ENCODE measurements at places on chromosomes 5 and 9.

- no peak for DNase-seq
These were observed 3.2 kb upstream of the SLIT3 start for GRCh38 chr5:169304175-169304574.

- no peak for DNase-seq
These were observed 38.9 kb upstream of the STX17 start for GRCh38 chr9:99867536-99867935.

- DNase-seq, result no peak
These were observed 20.2 kb upstream of the MTMR12 start for GRCh38 chr5:32332966-32333365.

GRCh38 chr5:135703016-135703550 is 124.3 kb upstream of the CXCL14 start:
- no peak for DNase-seq

- DNase-seq, result no peak
These were observed 585.5 kb downstream of the ISL1 start for GRCh38 chr5:51968756-51969155.

- no peak for DNase-seq
These were observed 61.0 kb upstream of the CAST start for GRCh38 chr5:96601200-96601599.

GRCh38 chr9:15306068-15306756 is 804 bp downstream of the TTC39B start:
- no peak for DNase-seq

GRCh38 chr5:139391570-139392323 is 2.0 kb upstream of the MZB1 start:
- no peak for DNase-seq

- DNase-seq, result no peak
These were observed 73.5 kb upstream of the OTULINL start for GRCh38 chr5:14508046-14508445.

DNA sequence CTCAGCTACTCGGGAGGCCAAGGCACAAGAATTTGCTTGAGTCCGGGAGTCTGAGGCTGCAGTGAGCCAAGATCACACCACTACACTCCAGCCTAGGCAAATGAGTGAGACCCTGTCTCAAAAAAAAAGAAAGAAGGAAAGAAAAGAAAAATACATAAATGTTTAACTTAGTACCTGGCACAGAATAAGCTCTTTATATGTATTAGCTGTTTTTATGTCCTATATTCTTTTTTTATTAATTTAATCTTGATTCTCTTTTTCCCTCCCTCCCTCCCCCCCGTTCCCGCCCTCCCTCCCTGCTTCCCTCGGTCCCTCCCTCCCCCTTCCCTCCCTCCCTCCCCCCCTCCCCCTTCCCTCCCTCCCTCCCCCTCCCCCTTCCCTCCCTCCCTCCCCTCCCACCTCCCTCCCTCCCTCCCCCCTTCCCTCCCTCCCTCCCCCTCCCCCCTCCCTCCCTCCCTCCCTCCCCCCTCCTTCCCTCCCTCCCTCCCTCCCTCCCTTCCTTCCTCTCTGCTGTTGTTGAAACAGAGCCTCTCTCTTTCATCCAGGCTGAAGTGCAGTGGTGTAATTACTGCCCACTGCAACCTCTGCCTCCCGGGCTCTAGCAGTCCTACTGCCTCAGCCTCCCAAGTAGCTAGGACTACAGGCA is 135.8 kb upstream of the GRHPR start:
- DNase-seq, result no peak

- no peak for DNase-seq
These were observed 720 bp downstream of the NADK2 start for GRCh38 chr5:36240779-36241630.

DNA sequence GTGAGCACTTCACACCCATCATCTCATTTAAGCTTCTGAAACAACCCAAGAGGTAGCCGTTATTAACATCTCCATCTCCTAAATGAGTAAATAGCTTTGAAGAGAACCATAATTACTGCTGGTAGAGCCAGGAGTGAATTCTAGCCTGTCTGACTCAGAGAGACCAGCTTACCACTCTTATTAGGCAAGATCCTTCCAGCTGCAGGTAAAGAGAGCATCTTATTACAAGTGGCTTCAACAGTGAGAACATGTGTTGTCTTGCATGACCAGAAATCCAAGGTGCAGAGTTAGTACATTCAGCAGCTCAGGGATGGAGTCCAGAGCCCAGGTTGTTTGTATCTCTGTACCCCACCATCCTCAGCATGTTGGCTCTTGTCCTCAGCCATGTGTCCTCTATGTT is 10.9 kb upstream of the AFAP1L1 start:
- DNase-seq, result no peak

DNA sequence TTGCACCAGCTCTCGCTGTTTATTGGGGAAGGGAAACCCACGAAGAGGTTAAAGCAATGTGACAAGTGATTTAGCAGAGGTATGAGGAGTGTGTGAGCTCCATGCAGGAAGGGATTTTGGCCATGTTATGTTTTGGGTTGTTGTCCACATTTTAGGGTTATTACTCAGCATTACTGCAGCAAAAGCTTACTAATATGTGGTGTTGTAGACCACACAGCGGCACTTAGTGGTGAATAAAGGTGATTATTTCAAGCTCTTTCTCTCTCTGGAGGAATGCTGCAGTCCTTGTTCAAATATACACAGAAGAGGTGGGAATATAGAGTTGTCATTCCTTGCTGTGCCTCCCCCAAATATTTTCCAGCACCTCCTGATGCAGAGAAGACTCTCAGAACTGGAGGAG is 29.7 kb upstream of the AKNA start:
- DNase-seq, result no peak

GRCh38 chr5:138366632-138367382 is 14.3 kb downstream of the KDM3B start:
- no peak for DNase-seq

- DNase-seq, result no peak
These were observed 50.0 kb upstream of the RAI14 start for GRCh38 chr5:34606101-34606500.

GRCh38 chr5:35182910-35183535 is 47.3 kb downstream of the PRLR start:
- DNase-seq, result no peak

GRCh38 chr5:169344629-169345028 is 43.7 kb upstream of the SLIT3 start:
- no peak for DNase-seq

- DNase-seq, result no peak
These were observed 110.2 kb downstream of the NSG2 start for GRCh38 chr5:174155706-174156105.

DNA sequence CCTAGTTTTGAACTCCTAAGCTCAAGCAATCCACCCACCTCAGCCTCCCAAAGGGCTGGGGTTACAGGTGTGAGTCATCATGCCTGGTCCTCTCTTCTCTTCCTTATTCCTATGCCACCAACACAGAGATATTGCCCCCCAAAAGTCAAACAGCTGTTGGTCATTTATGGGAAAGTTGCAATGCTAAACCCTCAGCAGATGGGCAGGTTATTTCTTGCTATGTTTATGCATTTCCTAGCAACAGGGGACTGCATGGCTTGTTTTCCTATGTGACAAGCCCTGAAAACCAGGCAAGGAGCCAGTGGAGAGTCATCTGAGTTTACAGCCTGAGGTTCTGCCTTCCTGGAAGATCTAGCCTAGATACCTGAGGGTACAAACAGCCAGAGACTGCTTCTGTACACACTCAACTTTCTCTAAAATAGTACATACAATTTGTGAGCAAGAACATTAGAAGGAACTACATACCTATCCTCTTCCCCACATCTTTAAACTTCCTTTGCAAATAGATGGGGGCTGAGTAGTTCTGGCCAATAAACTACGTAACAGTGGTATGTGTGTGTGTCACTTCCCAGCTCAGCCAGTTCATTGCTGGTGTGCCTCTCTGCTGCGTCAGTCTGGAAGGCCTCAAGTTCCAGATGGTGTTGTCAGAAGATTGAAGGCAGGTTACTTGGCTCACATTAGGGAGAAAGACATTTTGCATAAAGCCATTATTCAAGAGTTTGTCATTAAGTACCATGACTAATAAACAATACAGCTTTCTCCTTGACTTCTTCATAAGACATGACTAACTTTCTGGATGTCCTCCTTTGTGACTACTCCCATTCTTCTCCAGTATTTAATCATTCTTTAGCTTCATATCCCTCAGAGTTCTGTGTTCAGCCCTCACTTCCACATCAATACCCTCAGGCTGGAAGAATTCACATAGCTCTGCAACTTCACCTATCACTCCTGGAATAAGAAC is 65.3 kb downstream of the CSNK1A1 start:
- no peak for DNase-seq

- no peak for DNase-seq
These were observed 871 bp downstream of the TRIO start for GRCh38 chr5:14143841-14144585.

- no peak for DNase-seq
These were observed 67.9 kb downstream of the PSMB7 start for GRCh38 chr9:124347206-124347967.

GRCh38 chr5:126351153-126351552 is 72.1 kb upstream of the GRAMD2B start:
- no peak for DNase-seq

- DNase-seq, result no peak
These were observed 1002.7 kb upstream of the DMAC1 start for GRCh38 chr9:8802242-8802641.

DNA sequence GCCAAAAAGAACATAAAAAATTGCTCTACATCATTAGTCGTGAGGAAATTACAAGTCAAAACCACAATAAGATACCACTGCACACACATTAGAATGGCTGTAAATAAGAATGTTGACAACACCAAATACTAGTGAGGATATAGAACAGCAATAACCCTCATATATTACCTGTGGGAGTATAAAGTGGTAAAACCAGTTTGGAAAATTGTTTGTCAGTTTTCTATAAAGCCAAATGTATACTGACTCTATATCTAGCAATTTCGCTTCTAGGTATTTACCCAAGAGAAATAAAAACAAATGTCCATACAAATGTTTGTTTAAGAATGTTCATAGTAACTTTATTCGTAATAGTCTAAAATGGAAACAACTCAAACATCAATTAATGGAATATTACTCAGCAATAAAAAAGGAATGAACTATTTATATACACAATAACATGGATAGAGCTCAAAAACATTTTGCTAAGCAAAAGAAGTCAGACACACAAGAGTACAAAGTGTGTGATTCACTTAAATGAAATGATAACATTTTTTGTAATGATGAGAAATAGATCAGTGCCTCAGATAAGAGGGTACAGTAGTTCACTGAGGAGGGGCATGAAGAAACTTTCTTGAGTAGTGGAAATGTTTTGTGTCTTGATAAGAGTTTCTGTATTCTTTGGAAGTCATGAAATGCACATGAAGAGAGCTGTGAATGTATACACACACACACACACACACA is 219.6 kb upstream of the ZNF462 start:
- no peak for DNase-seq

DNA sequence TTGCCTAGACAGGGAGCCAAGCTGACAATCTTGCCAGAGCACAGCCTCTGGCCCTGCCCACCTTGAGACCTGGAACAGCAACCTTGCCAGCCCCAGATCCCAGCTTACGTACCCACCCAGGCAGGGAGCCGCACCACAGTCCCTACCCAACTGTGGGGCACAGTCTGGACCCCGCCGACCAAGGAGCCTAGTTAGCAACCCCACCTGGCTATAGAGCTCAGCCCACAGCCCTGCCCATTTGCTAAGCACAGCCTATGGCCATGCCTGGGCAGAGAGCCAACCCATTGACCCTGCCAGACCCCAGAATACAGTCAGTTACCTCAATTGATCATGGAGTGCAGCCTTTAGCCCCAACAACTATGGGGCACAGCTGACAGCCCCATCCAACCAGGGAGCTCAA is 97.9 kb upstream of the SH3GL2 start:
- DNase-seq, result no peak

DNA sequence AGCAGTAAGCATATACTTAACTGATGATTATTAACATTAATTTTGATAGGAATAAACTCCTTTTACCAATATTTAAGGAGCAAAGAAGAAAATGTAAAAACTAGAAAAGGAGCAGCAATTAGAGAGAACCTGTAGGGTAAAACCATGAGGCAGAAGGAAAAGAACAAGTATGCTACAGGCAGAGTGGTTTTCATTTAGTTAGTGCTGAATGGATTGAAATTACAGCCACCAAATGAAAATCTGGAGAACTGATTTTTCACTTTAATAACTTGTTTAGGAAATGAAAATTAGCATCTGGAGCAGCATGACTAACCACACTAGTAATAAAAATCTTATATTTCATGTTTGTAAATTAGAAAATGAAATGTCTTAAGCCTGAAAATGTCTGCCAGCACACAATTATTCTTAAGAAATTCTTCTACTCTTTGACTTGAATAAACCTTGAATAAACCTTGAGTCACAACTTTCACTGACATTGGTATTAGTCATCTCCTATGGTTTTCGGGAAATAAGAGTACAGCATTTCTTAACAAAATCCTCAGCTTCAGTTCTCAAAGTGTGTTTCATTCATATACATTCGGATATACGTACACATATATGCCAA is 1504.9 kb upstream of the C9orf72 start:
- DNase-seq, result no peak

GRCh38 chr5:103475629-103476240 is 86.9 kb downstream of the NUDT12 start:
- DNase-seq, result no peak

GRCh38 chr5:140084541-140084940 is 29.4 kb upstream of the PURA start:
- no peak for DNase-seq

- DNase-seq, result no peak
These were observed 710 bp downstream of the HSD17B4 start for GRCh38 chr5:119453040-119453373.

GRCh38 chr5:124494540-124495116 is 251.8 kb downstream of the ZNF608 start:
- no peak for DNase-seq

DNA sequence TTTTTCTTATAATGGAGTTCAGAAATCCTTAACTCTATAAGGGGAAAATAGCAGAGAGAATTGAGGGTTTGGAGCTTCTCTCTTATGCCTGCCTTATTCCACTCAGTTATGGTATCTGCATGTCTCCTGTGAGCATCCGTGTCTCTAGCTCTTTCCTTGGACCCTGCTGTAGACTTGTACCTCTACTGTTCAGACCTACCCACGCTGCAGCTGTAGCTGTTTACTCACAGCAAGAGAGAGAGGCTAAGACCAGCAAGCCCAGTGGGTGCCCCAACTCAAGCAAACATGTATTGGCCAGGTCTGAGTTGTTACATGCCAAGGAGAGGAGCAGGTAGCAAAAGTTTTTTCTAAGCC is 7.1 kb upstream of the PCSK1 start:
- DNase-seq, result no peak

DNA sequence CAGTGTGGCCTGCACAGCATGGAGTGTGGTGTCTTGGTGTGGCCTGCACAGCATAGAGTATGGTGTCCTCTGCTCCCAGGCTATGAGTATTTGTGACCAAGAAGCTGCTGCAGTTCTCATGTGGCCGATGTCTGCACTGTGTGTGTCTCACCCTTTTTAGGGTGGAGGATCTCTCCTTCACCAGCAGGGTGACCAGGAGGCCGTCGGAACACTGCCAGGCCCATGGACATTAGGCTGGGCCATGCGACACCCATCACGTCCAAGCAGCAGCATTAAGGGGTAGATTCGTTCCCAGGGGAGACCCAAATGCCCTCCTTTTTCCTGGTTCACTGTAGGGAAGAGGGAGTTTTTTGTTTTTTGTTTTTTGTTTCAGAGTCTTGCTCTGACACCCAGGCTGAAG is 115.3 kb upstream of the SPIN1 start:
- DNase-seq, result no peak

Measured in stimulated activated CD8-positive, alpha-beta memory T cell treated with anti-CD3 and anti-CD28 coated beads, Interleukin-7, amount 100 ng/mL, for 1 hour (primary cell).